Thyroid gland (tissue), 4 donors: ENCODE measurements at places on chromosomes 4 and X. TPM values are rescaled to one million over a fixed set of nuclear protein-coding genes. Genes with fewer than 3 reads are reported as not detected.
A peak's percentile ranks its signal among the peaks of the same experiment; 100 is the strongest.

The SAGE1 gene
- total RNA-seq, result not detected

The NWD2 gene
- 0.63 TPM for total RNA-seq

The REPS2 gene
- total RNA-seq, result 9.0 TPM

The SPATA4 gene
- 0.88 TPM for total RNA-seq

The PRR32 gene
- not detected for total RNA-seq

The PLP1 gene
- 1.4 TPM for total RNA-seq

The TMPRSS11E gene
- total RNA-seq, result not detected

The HDX gene
- 12.0 TPM for total RNA-seq

The ALAS2 gene
- not detected for total RNA-seq

GRCh38 chrX:21799767-21800166 lies 39.6 kb upstream of the MBTPS2 start:
- H3K4me3 ChIP-seq, result no peak overlapping the region
- no peaks in the 10 kb centered on the region for H3K36me3 ChIP-seq
- H3K4me1 ChIP-seq, result no peaks in the 10 kb centered on the region
- no peaks in the 10 kb centered on the region for H3K27me3 ChIP-seq
- no peak overlapping the region for H3K27ac ChIP-seq
- DNase-seq, result no peak

DNA sequence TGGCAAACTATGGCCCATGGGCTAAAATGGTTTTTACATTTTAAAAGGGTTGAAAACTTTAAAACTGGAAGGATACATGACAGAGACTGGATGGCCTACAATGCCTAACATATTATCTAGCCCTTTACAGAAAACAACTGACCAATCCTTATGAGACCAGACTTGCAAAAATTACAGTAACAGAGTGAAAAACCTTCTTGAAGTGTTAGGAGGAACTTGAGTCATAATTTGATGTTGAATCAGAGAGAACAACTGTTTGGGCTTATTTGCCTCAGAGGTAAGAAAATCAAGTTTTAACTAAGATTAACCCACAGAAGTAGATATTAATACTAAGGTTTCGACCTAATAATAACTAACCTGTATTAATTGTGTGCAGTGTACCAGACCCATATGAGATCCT lies 12.4 kb upstream of the NAP1L5 start:
- H3K4me1 ChIP-seq, result peaks cover 10% of the 10 kb centered on the region
- H3K36me3 ChIP-seq, result no peaks in the 10 kb centered on the region
- H3K27me3 ChIP-seq, result no peaks in the 10 kb centered on the region
- H3K4me3 ChIP-seq, result no peak overlapping the region
- no peak overlapping the region for H3K27ac ChIP-seq

GRCh38 chr4:162163892-162164759 lies at the start of gene FSTL5:
Gene FSTL5 (minus strand): TSS chr4:162164000. CDS start chr4:162111396, 52,604 bp downstream.
- no peak within 1 kb of the TSS for H3K4me3 ChIP-seq
- H3K4me1 ChIP-seq, result no peaks in the 10 kb centered on the region
- H3K27ac ChIP-seq, result no peak within 1 kb of the TSS
- H3K27me3 ChIP-seq, result no peaks in the 10 kb centered on the region
- DNase-seq, result peak; percentile 85
- H3K36me3 ChIP-seq, result no peaks in the 10 kb centered on the region

GRCh38 chrX:9656277-9656676 lies 109.4 kb downstream of the GPR143 start:
- H3K4me1 ChIP-seq, result no peaks in the 10 kb centered on the region
- H3K4me3 ChIP-seq, result no peak overlapping the region
- H3K27me3 ChIP-seq, result no peaks in the 10 kb centered on the region
- H3K27ac ChIP-seq, result no peak overlapping the region

DNA sequence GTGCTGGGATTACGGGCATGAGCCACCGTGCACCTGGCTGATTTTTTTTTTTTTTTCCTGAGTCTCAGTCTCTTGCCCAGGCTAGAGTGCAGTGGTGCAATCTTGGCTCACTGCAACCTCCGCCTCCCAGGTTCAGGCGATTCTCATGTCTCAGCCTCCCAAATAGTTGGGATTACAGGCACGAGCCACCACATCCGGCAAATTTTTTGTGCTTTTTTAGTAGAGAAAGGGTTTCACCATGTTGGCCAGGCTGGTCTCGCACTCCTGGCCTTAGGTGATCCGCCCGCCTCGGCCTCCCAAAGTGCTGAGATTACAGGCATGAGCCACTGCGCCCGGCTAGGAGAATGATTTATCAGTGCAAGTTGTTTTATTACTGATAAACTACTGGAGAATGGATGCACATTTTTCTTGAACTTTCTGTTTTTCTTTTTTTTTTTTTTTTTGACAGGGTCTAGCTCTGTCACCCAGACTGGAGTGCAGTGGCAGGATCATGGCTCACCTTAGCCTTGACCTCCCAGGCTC lies 39.7 kb upstream of the DHRSX start:
- H3K4me1 ChIP-seq, result no peaks in the 10 kb centered on the region
- DNase-seq, result no peak
- no peak overlapping the region for H3K4me3 ChIP-seq
- no peaks in the 10 kb centered on the region for H3K36me3 ChIP-seq
- H3K27ac ChIP-seq, result no peak overlapping the region

- DNase-seq, result peak; percentile 63
- peaks cover 4% of the 10 kb centered on the region for H3K36me3 ChIP-seq
- peak overlapping the region; percentile 31 for H3K27ac ChIP-seq
- peaks cover 33% of the 10 kb centered on the region for H3K4me1 ChIP-seq
- H3K4me3 ChIP-seq, result no peak overlapping the region
These were observed 53.0 kb downstream of the DCUN1D4 start for GRCh38 chr4:51895816-51896408.

GRCh38 chr4:3123181-3123671 lies 48.7 kb downstream of the HTT start:
- peaks cover 12% of the 10 kb centered on the region for H3K36me3 ChIP-seq
- no peaks in the 10 kb centered on the region for H3K27me3 ChIP-seq
- DNase-seq, result no peak
- H3K27ac ChIP-seq, result peak overlapping the region; percentile 25

DNA sequence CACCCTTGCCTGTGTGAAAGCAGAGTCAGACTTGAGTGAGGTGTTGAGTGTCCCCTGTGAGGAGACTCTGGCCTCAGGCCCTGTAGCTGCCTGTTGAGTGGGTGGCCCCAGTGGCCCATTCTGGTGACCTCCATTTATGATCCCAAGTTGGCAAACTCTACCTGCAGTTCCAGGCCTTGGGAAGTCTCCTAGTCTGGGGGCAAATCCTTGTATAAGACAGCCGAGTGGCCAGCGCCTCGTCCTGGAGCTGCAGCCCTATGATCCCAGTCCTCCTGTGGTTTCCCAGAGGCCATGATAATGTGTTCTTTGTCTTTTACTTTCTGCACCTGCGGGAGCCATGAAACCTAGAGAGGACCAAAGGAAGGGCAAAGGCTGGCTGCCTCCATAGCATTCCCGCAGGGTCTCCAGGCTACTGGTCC lies 58.7 kb downstream of the NBDY start:
- H3K27me3 ChIP-seq, result no peaks in the 10 kb centered on the region
- no peak overlapping the region for H3K4me3 ChIP-seq
- DNase-seq, result no peak

GRCh38 chrX:13397878-13398818 lies 78.3 kb upstream of the ATXN3L start:
- no peak for DNase-seq
- H3K36me3 ChIP-seq, result no peaks in the 10 kb centered on the region
- no peak overlapping the region for H3K4me3 ChIP-seq

GRCh38 chrX:39301036-39301435 lies 499.8 kb downstream of the MID1IP1 start:
- DNase-seq, result no peak
- no peak overlapping the region for H3K27ac ChIP-seq
- H3K27me3 ChIP-seq, result no peaks in the 10 kb centered on the region
- H3K4me3 ChIP-seq, result no peak overlapping the region
- no peaks in the 10 kb centered on the region for H3K4me1 ChIP-seq

DNA sequence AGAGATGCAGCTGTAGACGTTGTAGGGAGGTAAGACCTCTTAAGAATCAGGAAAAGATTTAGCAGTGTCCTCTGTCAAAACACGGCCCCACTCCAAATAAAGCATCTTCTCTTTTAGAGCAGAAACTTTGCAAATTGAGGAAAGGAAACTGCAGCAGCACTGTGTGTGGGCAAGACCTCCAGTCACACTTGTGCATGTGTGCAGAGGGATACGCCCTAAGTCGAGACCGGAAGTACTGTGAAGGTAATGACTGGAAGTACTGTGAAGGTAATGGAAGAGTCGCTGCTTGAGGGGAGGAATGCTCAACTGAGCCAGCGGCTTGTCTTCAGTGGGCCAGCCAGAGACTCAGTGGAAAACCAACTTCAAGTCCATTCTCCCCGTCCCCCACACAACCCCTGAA lies 46.5 kb downstream of the EGF start:
- peaks cover 3% of the 10 kb centered on the region for H3K4me1 ChIP-seq
- no peak for DNase-seq
- no peaks in the 10 kb centered on the region for H3K27me3 ChIP-seq
- no peak overlapping the region for H3K4me3 ChIP-seq
- H3K27ac ChIP-seq, result no peak overlapping the region
- no peaks in the 10 kb centered on the region for H3K36me3 ChIP-seq

DNA sequence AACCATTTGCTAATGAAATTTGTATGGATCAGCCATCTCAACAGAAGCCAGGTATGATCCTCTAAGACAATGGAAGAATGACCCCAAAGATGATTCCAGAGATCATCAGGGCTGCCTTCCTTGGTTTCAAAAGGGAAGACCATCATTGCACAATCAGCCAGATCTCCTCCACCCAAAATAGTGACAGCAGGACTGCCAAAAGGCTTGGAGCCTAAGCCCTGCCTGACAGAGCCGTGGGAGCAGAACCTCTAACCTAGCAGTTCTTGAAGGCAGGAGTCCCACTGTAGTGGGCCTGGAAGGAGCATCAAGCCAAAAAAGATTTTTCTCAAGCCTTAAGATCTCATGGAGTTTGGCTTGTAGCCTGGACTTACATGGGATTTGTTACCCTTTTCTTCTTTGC lies 226.0 kb downstream of the RASL11B start:
- no peak overlapping the region for H3K4me3 ChIP-seq
- H3K4me1 ChIP-seq, result no peaks in the 10 kb centered on the region
- no peaks in the 10 kb centered on the region for H3K27me3 ChIP-seq
- DNase-seq, result no peak

- H3K36me3 ChIP-seq, result no peaks in the 10 kb centered on the region
- H3K4me3 ChIP-seq, result no peak overlapping the region
- H3K27ac ChIP-seq, result no peak overlapping the region
- no peak for DNase-seq
- H3K27me3 ChIP-seq, result no peaks in the 10 kb centered on the region
These were observed 95.4 kb upstream of the BANK1 start for GRCh38 chr4:101695176-101695575.

- no peak overlapping the region for H3K27ac ChIP-seq
- H3K4me3 ChIP-seq, result no peak overlapping the region
These were observed 140.2 kb upstream of the LDB2 start for GRCh38 chr4:17038510-17039176.

- no peaks in the 10 kb centered on the region for H3K27me3 ChIP-seq
- DNase-seq, result no peak
- no peaks in the 10 kb centered on the region for H3K4me1 ChIP-seq
- H3K36me3 ChIP-seq, result no peaks in the 10 kb centered on the region
These were observed 17.5 kb upstream of the MAGEA10 start for GRCh38 chrX:152155766-152156310.

DNA sequence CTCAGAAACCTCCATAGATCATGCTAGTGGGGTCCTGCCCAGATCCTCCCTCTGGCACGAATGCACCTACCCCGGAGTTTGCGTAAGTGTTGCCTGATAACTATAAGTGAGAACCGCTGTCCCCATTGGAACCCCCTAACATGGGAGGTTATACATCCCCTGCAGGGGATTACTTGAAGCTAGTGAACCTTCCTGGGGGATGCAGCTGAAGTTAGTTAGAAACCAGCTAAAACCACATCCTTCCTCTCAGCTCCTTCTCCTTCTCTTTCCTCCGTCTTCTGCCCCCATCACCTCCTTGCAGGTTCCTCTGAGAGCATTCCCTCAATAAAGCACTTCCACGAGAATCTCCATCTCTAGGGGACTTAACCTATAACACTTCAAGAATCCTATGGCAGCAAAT lies 95.0 kb downstream of the ZNF827 start:
- no peak for DNase-seq
- H3K27me3 ChIP-seq, result no peaks in the 10 kb centered on the region
- no peak overlapping the region for H3K4me3 ChIP-seq
- no peak overlapping the region for H3K27ac ChIP-seq

GRCh38 chr4:32909736-32910135 lies 2189.6 kb downstream of the PCDH7 start:
- H3K4me1 ChIP-seq, result no peaks in the 10 kb centered on the region
- no peaks in the 10 kb centered on the region for H3K27me3 ChIP-seq
- H3K27ac ChIP-seq, result no peak overlapping the region
- no peak overlapping the region for H3K4me3 ChIP-seq

DNA sequence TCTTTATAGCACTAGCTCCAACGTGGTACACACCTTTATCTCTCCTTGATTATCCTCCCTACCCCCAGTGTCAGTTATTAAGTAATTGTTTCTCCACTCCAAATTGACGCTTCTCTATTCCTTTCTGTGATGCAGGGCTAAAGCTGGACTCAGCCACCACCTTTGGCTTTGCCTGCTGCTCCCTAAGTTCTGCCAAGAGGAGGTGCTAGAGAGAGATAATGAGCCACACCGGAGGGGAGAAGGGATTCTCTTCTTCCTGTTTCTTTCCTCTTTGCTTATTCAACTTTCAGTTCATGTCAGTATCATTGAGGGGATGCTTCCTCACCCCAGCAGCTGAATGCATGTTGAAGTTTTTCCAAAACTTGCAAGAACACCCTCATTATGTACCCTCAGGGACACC lies 176.5 kb downstream of the GBA3 start:
- H3K36me3 ChIP-seq, result no peaks in the 10 kb centered on the region
- H3K4me3 ChIP-seq, result no peak overlapping the region
- no peaks in the 10 kb centered on the region for H3K4me1 ChIP-seq
- H3K27ac ChIP-seq, result no peak overlapping the region
- DNase-seq, result no peak

GRCh38 chr4:41625531-41625930 lies 87.6 kb downstream of the LIMCH1 start:
- no peaks in the 10 kb centered on the region for H3K36me3 ChIP-seq
- peak; percentile 77 for DNase-seq
- peaks cover 23% of the 10 kb centered on the region for H3K4me1 ChIP-seq
- H3K27ac ChIP-seq, result peak overlapping the region; percentile 70
- H3K4me3 ChIP-seq, result no peak overlapping the region

DNA sequence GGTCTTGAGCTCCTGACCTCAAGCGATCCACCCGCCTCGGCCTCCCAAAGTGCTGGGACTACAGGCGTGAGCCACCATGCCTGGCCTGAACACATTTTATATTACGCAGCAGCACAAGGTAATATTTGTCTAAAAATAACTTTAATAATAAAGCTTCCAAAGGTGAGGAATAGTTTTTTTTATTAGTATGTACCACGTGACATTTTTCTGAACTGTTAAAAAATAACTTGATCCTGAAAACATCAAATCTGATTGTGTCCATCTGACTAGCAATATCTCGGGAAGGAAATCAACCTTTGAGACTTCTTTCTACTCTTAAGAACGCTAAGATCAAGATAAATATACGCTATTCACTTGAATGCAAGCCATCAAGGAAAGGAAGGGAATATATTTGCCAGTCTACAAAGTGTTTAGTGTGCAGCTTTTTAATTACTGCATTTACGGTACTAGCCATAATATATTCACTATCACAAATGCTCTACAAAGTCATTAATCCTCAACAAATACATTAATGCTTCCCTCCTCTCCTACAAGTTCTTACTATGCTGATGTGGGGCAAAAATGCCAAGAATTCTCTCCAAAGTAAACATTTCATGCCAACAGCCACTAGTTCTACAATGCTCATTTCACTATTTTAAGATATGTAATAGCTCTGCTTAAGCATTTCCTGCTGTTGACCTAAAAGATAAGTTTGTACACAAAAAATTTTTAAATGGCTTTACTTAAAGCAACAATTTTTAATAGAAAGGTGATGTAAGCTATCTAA lies 143.6 kb downstream of the APBB2 start:
- no peak overlapping the region for H3K4me3 ChIP-seq
- peak overlapping the region; percentile 79 for H3K27ac ChIP-seq
- H3K4me1 ChIP-seq, result peaks cover 67% of the 10 kb centered on the region
- no peaks in the 10 kb centered on the region for H3K36me3 ChIP-seq
